ENCODE measurements at places on chromosomes 3 and 15.

DNA sequence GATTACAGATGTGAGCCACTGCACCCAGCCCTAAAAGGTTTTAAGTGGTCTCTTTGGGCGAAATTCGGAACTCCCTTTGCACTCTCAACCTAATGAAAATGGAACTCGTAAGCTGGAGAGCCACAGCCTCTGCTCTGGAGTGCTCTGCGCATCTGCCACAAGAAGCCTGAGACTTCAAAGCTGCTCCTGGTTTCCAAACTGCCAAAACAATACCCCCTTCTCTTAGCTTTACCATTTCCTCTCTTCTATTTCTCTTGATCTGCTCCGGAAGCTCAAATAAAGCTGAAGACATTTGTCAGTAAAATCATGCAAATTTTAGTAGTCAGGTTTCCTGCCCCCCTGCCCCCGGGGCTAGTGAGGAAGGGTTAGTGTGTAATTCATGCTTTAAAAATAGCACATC lies 312.7 kb downstream of the MFSD1 start:
- no peak for DNase-seq

GRCh38 chr3:124636863-124637296 lies 93.4 kb upstream of the UMPS start:
- no peak for DNase-seq

DNA sequence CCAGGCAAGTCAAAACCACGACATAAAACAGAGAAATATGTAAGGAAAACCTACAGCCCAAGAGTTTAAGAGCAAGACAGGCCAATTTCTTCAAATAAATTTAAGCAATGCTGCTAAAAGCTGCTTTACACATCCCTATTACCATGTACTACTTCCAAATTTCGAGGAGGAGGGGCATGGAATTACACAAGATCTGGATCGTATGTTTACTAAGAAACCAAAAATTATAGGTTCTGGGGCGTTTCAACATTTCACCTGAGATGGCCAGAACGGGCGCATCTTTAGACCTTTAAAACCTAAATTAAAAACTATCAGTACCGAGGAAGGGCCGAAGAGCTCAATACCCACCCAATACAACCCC lies 664 bp upstream of the NR2C2 start:
- DNase-seq = no peak

DNA sequence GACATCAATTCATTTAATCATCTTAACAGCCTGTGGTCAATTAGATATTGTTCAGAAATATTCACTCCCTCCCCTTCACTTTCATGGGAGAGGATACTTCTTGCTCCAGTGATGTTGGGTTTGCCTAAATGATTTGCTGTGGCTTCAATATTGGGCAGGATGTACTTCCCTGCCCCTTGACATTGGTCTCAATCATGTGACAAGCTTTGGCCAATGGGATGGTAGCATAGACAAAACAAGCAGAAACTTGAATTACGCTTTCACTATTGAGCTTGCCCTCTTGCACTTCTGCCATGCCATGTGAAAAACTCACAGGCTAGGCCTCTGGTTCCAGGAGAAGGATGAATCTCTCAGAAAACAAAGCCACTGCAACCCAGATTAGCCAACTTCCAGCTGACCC lies 42.2 kb upstream of the STT3B start:
- DNase-seq = no peak
